ENCODE measurements at places on chromosomes 4 and X. TPM values are rescaled to one million over a fixed set of nuclear protein-coding genes. Genes with fewer than 3 reads are reported as not detected.

GRCh38 chr4:161907590-161907955, 256.2 kb downstream of the FSTL5 start:
- no peak for DNase-seq

DNA sequence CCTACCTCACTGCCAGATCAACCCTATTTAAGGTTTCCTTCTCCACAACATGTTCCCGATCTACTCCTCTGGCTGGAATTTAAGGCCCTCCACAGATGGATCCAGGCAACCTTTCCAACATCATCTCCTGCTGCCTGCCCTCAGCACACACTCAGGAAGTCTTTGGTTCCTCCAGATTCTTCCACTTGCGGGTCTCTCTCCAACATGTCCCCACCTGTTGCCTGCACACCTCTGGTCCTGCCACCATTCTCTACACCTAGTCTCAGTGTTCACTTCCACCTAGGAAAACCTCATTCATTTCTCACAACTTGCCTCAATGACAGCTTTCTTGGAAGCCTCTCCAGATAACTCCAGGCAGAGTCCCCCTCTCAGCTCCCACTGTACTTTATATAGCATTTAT, 80.1 kb downstream of the RTL5 start:
- DNase-seq, result no peak

- no peak for DNase-seq
Measured at GRCh38 chr4:38500433-38500832, 163.6 kb upstream of the KLF3 start.

DNA sequence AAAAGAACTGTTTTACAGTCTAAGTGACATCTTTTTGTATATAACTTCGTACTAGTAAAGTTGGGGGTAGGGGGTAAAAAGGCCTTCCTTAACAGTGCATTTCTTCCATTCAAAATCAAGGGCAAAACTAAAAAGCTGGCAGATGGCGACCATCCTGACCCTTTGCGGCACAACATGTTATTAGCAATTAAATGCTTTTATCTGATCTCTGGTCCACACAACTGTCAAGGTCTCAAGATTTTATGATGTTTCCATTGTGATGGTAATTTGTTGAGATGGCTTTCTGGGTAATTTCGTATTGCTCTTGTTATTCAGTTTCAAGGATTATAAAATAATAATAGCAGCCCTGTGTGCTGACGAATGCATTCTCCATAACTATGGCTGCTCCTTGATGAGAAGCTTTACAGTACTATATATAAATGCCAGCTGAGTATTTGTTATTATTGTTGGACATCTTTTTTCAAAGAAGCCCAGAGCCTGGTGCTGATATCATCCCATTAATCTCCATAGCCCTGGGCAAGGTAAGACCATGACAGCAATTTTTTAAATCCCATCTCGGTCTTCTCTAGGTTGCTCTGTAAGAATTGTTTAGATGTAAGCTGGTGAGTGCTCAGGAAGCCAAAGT, 89.5 kb downstream of the CBR4 start:
- no peak for DNase-seq

WWC2 gene
- 99.3 TPM for total RNA-seq

All from H9 (cell line).